Right renal pelvis (tissue), 4 donors: ENCODE measurements at places on chromosomes 5 and 9.

DNA sequence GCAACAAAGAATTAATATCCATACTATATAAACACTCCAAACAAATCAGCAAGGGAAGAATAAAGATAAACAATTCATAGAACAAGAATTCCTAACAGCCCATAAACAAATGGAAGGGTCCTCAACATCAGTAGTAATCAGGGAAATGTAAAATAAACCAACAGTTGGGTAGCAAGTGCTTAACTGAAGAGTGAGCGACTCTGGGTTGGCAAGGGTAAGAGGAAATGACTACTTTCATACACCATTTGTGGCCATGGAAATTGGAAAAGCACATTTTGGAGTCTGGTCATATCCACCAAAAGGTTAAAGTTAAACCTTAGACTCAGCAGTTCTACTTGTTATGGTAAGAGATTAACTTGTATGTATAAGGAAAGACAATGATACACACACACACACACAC is 17.4 kb upstream of the RORB start:
- no peak for DNase-seq

DNA sequence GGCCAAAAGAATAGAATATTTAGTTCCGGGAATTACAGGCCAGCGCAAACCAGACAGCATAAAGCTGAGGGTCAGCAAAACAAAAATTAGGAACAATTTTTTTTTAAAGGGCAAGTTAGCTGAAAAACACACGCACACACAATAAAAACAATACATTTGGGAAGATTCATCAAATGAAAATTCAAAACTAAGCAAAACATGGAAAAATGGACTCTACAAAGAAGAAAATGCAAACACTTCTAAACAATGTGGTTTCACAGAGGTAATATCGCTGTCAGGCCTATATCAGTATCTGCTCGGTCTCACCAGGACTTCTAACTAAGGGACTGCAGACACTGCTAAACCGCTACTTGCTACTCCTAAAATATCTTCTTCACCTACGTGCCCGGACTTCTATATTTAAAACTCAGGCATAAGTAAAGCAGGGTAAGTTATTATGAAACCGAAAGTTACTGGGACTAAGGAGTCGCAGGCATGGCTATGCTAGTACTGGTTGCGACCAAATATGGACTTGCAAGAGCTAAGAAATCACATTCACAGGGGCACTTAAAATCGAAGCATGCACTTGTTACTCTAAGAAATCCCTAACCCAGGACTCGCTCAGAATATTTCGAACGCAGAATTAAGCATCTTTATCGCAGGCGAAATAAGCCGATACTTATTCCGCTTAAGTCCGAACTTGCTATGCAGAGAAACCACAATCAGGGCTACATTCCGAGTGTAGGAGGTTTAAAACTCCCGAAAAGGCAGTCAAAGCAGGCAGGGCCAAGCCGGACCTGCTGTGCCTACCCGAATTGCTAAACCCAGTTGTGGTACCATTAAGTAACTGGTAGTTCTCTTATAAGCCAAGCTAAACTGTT is 2.3 kb downstream of the ANXA2R start:
- DNase-seq, result no peak

GRCh38 chr9:80074439-80074838 is 502.7 kb downstream of the TLE4 start:
- no peak for DNase-seq

GRCh38 chr5:173327084-173327947 is 898 bp downstream of the STC2 start:
- no peak for DNase-seq

DNA sequence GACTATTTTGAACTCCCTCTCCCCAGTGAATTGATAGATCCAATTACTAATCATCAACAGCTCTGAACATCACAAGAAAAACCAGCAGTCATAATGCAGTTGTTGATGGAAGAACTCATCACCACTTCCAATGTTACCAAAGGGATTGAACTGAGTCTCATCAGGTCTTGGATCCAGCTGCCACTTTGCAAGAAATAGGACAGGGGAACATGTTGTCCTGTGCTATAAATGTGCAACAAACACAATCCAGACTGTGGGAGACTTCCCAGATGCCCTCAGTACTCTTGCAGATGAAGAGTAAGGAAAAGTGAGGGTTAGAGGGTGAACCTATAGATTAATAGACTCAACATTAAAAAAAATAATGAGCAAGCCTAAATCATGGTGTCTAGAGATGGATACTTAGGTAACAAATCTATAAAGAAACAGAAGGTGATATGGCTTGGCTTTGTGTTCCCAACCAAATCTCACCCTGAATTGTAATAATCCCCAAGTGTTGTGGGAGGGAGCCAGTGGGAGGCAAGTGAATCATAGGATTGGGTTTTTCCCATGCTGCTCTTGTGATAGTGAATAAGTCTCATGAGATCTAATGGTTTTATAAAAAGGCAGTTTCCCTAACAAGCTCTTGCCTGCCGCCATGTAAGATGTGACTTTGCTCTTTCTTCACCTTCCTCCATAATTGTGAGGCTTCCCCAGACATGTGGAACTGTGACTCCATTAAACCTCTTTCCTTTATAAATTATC is 63.4 kb upstream of the PAPPA start:
- no peak for DNase-seq

- DNase-seq, result no peak
Observed at GRCh38 chr5:55868846-55869245, 17.7 kb downstream of the IL31RA start.

DNA sequence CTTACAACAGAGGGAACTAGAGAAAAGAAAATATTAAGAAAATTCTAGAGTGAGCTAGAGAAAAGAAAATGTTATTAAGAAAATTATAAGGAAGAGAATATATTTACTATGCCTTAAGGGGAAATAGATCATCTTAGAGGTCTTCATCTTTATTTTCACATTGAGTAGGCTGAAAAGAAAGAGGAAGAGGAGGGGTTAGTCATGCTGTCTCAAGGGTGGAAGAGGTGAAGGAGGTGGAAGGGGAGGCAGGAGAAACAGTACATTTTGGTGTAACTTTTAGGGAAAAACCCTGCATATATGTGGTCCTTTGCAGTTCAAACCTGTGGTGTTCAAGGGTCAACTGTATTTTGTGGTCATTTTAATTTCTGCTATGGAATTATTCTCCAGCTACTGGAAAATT is 46.6 kb downstream of the PPIP5K2 start:
- DNase-seq, result no peak

DNA sequence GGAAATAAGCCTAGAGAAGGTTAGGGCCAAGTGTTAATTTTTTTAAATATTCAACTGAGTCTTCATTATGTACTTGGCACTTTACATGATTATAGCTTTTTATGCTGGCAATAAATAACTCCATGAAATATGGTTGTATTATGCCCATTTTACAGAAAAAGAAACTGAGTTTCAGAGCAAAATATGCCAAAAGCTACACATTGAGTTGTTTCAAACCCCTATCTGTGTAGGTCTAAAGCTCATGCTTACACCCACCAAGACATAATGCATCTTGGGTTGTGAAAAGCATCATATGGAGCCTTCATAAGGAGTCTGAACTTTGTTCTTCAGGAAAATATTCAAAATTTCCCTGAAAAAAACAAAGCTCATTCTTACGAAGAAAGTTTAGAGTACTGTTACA is 14.6 kb downstream of the TTLL11 start:
- no peak for DNase-seq

DNA sequence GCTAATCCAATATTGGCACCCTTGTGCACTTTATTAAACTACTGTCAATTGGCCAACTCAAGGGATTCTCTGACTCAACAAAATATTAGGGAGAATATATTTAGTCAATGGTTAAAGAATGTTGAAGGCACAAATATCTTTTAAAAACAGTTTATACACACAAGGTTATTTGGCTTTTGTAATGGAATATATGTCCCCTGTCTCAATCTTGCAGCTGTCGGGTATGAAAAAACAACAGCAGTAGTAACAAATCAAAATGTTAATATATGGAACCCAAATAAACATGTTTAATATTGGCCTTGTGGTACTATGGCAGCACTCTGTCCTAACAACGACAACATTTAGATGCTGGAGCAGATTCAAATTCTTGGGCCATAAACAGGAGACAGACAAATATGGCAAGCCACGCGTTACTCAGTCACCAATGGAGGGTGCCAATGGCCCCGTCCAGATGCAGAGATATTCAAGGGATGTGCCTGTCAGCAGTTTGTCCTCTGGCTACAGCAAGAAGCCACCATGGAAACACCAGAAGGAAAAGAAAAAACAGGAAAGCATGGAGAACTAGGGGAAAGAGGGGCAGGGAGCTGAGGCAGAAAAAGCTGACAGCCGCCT is 342.0 kb downstream of the NDUFS4 start:
- DNase-seq, result no peak

DNA sequence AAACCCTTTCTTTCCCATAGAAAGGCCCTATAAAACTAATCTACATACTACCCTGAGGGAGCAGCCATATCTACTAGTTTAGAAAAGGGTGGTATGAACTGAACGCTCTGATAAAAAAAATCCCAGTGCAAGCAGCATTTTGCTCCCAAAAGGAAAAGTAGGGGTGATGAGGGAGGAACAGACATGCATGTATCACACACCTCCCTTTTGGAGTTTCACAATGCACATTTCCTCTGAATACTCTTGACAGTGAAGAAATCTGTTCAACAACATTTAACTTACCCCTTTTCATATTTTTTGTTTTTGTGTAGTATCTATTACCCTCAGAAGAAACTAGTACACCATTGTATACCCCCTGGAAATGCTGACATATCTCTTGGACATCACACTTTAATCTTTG is 411.4 kb downstream of the MAT2B start:
- no peak for DNase-seq

DNA sequence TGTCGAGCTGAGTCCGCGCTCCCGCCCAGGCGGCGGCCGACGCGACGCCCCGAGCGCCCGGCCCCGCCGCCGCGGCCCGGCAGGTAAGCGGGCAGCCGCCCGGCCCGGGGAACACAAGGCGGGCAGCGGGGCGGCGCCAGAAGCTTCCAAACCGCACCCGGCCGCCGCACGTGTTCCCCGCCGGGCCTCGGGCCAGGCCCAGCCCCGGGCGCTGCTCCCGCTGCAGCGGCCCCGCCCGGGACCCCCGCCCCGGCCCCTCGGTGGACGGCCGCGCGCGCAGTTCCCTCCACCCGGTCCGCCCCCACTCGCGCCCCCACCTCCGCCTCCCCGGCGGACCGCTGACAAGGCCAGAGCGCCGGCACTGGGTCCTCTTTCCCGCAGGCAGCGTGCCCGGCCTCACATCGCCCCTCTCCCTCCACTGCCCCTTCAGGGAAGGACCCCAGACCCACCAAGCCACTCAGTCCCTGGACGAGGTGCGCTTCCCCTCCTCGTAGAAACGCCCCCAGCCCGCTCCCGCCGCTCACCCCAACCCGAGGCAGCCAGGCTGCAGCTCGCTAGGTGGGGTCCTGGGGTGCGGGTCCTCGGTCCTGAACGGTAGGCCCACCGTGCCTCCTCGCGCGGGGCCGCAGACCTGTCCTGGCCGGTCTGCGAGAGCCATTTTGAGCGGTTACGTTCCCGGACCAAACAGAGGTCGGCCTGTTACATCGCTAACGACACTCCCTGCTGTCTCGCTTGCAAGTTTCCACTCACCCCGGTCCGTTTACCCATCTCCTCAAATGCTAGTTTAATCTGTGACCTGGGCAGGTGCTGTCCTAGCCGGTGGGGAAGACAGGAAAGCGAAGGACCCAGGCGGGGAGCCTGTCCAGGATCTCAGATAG is 475 bp downstream of the WDR5 start:
- DNase-seq, result no peak

- no peak for DNase-seq
Observed at GRCh38 chr5:81181576-81182316, 51.4 kb upstream of the CKMT2 start.

GRCh38 chr5:80925931-80926330 is 34.2 kb upstream of the RASGRF2 start:
- DNase-seq, result no peak

DNA sequence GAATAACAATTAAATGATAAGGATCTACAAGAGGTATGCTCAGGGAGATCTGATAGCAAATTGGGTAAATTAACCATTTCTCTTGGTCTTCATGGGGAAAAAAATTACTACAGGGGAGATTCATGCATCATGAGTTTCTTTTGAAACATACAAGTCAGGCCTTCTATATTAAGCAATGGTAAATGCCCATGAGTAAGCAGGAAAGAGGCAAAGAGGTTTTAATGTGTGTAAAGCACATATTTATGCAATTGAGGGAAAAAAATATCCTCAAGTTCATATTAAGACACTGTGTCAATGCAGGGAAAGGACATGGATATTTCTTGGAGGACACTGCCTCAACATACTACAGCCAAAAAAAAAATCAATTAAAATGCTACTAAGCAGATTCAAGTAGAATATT is 73.4 kb upstream of the NR4A3 start:
- no peak for DNase-seq
